Hair follicle dermal papilla cell (primary cell): ENCODE measurements at places on chromosomes 6 and 20. TPM values are rescaled to one million over a fixed set of nuclear protein-coding genes. Genes with fewer than 3 reads are reported as not detected.

Gene TOX2
- total RNA-seq = 1.3 and 1.5 TPM in 2 replicates

Gene WFDC10B
- total RNA-seq = 0.32 TPM in 1 of 2 replicates, not detected in the other

Gene ASF1A
- 10.3 and 10.7 TPM in 2 replicates for total RNA-seq

Gene HTR1E
- total RNA-seq = not detected in 2 replicates
